Right lung (tissue), 10 donors: ENCODE measurements at places on chromosomes 7 and 10. TPM values are rescaled to one million over a fixed set of nuclear protein-coding genes. Genes with fewer than 3 reads are reported as not detected.

Gene MTERF1
- 24.7 TPM for polyA plus RNA-seq

Gene ZNF239
- 8.5 TPM for polyA plus RNA-seq

Gene AFAP1L2
- polyA plus RNA-seq, result 33.8 TPM

Gene TMEM26
- polyA plus RNA-seq, result 7.4 TPM

Gene GTF2IRD2
- 32.2 TPM for polyA plus RNA-seq

Gene ZYX
- 142 TPM for polyA plus RNA-seq

Gene HMX2
- not detected for polyA plus RNA-seq

Gene CCDC3
- polyA plus RNA-seq, result 6.6 TPM

Gene CLCN1
- not detected for polyA plus RNA-seq

Gene PAPOLB
- 0.09 TPM for polyA plus RNA-seq
